ENCODE measurements at places on chromosomes 12 and 14. TPM values are rescaled to one million over a fixed set of nuclear protein-coding genes. Genes with fewer than 3 reads are reported as not detected.

DNA sequence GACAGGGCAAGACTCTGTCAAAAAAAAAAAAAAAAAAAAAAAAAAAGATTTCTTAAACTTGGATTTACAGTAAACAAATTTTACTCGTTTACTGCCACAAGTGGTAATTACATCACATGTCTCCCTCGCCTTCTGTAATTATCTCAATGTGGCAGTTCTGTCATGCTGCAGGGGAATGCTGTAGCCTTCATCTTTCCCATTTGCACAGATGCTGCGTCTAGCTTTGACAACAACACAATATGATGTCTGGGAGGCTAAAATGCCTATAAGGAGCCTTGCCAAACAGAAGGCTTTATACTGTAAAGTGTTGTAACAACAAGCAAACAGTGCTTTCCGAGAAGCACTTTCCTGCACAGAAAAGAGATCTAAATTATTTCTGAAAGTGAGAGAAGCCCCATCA, 48.7 kb downstream of the ESR2 start:
- no peak for DNase-seq

The NOP9 gene
- 13.9 TPM for total RNA-seq

The OAS1 gene
- 8.4 TPM for total RNA-seq

GRCh38 chr12:105292705-105293104, 37.8 kb upstream of the C12orf75 start:
- DNase-seq: no peak

DNA sequence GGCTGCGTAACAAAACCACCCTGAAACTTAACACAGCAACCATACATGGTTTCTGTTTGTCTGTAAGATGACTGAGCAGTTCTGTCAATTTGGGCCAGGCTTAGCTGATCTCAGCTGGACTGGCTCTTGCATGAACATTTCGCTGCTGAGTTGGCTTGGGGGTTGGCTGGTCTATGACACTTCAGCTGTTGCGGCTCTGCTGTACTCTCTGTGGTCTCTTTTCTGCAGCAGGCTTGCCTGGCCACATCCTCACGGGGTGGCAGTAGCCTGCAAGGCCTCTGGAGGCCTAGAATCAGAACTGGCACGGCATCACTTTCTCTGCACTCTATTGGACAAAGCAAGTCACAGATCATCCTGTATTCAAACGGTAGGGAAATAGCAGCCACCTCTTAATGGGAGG, 216.2 kb downstream of the BCL11B start:
- DNase-seq: no peak

- DNase-seq: no peak
Observed at GRCh38 chr14:103716091-103716801, 636 bp downstream of the ZFYVE21 start.

DNA sequence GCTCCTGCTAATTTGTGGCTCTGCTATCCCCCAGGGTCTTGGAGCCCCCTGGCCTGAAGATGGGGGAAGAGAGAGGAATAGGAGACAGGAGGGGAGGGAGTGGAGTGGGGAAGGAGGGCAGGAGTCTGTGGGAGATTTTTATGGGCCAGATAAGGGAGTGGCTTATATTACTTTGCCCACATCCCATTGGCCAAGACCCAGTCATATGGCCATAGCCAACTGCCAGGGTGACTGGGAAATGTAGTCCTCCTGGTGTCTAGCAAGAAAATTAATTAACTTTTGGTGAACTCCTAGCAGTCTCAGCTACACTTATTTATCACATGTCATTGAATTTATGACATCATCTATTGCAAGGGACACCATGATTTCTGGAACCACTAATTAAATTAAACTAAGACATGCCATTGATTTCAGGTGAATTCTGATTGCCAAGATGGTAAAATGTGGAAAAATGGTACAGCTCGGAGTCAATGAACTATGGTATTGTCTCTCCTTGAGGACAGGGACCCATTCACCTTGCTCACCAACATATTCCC, 50.3 kb downstream of the ESRRB start:
- DNase-seq: no peak

DNA sequence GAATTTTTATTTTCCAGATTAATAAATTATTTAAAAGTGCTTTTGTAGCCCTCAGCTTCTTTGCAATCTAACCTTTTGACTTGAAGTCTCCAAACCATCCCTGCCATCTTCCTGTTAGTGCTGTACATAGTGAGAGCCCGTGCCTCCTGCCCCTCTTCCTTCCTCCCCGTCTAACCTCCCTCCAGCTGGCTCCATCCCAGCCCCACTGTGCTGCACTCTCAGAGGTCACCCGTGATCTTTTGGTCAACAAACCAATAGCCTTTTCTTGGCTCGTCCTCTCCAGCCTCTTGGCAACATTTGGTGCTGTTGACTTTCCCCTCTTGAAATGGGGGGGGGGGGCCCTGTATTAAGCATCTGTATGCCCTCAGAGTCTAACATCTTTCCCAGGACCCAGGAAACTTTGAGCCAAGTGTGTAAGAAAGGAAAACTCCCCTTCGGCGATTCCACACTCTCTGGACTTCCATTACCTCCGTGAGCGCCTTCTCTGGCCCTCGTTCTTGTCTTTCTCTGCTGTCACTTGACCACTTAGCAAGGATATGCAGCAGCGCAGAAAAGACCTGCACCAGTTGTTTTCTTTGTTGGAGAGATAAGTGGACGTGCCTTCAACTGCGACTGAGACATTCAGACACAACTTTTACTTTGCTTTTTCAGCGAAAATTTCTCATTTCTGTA, 44.1 kb downstream of the FBXW8 start:
- no peak for DNase-seq

The HOXC6 gene
- total RNA-seq: not detected
